ENCODE measurements at places on chromosomes 3 and 15.

DNA sequence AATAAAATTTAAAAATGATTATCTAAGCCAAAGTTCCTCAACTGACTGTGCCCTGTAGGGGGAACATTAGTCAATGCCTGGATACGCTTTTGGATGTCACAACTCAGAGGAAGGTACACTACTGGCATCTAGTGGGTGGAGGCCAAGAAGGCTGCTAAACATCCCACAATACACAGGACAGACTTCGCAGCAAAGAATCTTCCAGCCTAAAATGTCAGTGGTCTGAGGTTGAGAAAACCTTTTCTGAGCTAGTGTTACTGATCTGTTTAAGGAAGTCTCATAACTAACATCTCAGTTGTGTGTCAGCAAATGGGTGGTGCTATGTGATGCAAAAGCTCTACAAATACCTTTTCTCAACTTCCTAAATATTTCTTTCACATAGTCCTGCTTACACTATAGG lies 20.9 kb upstream of the LDHAL6B start:
- no peak for DNase-seq

GRCh38 chr3:149545049-149545448 lies 70.6 kb downstream of the TM4SF4 start:
- DNase-seq, result no peak

DNA sequence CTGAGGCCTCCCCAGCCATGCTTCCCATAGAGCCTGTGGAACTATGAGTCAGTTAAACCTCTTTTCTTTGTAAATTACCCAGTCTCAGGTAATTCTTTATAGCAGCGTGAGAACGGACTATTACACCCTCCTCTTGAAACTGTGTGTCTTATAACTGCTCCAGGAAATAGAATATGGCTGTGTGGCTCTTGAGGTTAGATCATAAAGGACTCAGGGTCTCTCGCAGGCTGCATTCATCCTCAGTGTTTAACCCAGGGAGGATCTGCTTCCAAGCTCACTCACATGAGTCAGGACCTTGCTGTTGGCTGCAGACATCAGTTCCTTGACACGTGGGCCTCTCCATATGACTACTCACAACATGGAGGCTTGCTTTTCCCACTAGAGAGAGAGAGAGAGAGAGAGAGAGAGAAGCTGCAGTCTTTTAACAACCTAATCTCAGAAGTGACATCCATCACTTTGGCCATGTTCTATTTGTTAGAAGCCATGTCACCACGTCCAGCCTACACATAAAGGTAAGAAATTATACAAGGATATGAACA lies 114.3 kb upstream of the UBE2E1 start:
- no peak for DNase-seq

GRCh38 chr3:52880474-52880873 lies 16.9 kb downstream of the STIMATE start:
- no peak for DNase-seq

- no peak for DNase-seq
Observed at GRCh38 chr3:188890572-188891270, 281.1 kb upstream of the TPRG1 start.

DNA sequence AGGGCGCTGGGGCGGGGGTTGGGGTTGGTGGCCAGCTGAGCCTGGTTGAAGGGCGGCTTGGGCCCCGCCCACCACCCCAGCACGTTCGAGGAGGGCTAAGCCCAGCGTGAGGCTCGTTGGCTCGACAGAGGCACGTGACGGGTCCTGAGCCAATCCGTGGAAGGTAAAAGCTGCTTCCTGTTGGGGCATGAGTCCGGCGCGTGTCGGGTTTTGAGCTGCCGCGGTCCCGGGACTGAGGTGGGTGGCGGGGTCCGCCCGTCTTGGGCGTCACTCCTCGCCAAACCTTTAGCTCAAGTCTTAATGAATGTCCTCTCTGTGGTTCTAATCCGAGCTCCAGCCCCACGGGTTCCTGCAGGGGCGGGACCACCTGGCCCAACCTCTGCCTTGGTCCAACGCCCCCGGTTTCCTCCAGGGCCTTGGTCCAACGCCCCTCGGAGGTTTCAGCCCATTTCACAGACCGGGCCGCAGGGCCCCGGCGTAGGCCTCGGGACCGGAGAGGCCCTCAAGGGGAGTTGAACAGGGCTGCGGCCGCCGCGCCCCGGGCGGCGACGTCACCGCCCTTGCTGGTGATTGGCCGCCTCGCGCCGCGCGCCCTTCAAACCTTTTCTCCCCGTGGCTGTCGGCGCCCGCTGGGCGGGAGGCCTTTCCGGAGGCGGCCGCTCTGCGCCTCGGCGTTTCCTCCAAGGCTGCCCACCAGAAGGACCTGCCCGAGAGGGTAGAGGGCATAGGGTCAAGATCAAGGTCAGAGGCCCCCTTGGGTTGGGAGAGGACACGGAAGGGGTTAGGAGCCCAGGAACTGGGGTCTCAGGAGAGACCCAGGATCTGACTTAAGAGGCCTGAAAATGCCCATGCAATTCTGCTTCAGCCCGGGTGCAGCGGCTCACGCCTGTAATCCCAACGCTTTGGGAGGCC lies at the start of gene RCCD1:
Gene RCCD1 (plus strand): TSS at position 173 of the 912 bp plus-strand sequence. CDS start 1,851 bp downstream, outside the sequence.
- peak; percentile 90 for DNase-seq

- no peak for DNase-seq
Observed at GRCh38 chr3:196232154-196232881, 16.0 kb downstream of the SLC51A start.

DNA sequence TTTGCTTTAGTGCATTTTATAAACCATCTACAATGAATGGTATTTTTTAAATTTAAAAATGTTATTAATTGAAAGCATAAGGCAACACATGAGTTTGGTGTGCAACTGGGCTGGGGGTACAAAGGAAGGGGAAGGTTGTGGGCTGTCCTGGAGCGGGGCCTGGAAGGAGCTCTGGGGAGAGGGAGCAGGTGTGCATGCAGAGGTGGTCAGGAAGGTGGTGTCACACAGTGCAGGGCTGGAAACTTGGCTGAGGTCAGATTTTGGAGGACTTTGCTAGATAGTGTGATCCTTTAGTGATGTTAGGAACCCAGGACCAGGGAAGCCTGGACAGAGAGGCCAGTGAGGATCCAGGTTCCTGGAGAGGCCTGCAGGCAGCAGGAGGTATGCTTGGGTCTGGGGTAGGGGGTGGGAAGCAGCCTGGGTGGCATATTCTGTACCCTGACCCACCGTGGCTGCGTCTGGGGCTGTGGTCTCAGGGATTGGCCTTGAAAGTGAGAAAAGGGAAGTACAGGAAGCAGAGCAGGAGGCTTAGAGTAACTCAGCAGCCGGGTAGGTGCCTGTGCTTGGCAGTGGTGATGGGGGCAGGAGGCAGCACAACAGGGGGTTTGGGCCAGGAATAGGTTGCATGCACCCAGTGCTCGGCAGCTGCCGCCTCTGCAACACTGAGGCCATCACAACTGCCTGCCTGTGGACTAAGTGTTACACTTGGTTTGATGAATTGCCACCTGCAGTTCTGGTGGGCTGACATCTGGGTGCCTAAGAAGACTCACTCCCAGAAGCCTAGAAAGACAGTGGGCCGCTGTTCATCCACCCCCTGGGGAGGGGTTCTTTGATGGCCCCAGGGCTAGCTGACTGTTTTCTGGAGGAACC lies 33.0 kb downstream of the KY start:
- DNase-seq, result no peak

DNA sequence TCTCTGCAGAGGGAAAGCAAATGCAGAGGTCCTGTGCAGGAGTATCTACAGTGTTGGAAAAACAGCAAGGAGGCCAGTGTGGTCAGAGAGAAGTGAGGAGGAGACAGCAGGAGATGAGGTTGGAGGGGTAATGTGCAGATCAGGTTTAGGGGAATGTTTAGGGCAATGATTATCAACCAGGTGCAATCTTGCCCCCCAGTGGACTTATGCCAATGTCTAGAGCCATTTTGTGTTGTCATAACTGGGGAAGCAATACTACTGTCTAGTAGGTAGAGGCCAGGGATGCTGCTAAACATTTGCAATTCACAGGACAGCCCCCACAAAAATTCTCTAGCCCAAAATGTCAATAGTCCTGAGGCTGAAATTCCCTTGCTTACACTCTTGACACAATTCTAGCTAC lies 13.1 kb downstream of the CCDC191 start:
- no peak for DNase-seq

DNA sequence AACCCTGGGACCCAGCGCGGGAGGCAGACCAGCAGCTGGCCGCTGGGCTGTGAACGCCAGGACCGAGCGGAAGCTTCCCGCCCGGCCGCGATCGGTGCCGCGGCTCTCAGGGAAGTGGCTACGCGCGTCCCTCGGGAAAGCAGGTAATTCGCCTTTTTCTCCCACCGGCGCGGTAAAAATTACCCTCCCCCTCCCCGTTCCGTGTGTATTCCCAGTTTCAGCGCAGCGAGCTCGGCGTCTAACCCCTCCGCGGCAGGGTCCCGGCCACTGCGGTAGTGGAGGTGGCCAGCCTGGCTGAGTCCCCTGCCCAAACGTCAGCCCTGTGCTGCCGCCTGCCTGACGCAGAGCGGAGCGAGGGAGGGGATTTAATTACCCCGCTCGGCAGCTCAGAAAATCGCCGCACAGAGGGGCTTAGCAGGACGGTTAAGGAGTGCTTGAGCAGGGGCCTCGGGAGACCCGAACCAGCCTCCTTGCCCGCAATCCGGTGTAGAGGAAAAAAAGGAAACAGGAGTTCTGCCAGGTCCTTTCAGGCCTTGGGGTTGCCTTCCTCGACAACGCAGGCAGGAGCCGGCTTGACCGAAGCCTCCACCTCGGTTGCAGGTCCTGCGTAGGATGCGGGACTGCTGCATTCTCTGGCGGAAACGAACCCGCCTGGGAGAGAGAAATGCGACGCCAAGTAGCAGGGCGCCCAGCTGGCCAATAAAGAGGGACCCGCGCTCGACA lies 2.9 kb downstream of the GATA2 start:
- no peak for DNase-seq

DNA sequence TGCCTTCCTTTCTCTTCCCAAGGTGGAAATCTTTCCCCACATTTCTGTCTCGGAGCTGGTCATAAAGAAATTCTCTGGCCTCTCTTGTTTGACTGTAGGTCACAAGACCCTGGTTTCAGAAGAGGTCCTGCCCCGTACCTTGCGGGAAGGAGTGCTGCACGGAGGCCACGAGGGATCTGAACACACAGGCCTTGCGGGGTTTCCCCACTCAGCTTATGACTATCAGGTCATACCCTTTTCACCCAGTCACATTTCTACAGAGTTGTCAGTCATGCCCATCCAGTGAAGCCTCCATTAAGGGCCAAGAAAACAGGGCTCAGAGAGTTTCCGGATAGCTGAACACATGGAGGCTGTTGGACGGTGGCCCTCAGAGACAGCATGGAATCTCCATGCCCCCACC lies 54.7 kb upstream of the ATP13A3 start:
- DNase-seq, result no peak

DNA sequence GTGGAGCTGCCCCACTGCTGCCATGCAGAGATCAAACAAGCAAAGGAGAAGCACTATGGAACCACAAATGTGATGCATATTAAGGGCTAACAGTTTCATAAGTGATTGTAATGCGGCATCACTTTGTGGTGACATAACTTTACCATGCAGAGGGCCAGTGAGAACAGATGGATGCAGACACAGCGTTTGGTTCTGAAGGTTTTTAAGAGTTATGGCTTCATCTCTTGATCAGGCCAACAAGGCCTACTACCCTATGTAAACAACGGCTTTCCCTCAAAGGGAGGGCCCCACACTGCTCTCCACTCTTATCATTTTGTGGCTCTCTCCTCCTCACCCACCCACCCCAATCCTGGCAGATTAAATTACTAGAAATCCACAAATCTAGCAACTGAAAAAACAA lies 13.4 kb downstream of the NR2E3 start:
- DNase-seq, result no peak

- no peak for DNase-seq
Observed at GRCh38 chr15:99386391-99386790, 135.1 kb downstream of the LRRC28 start.

GRCh38 chr3:94323596-94323995 lies 260.7 kb downstream of the NSUN3 start:
- DNase-seq, result no peak

GRCh38 chr3:187718802-187719201 lies 16.4 kb upstream of the RTP2 start:
- no peak for DNase-seq

- DNase-seq, result no peak
Observed at GRCh38 chr15:57432141-57432741, 55.9 kb downstream of the CGNL1 start.

DNA sequence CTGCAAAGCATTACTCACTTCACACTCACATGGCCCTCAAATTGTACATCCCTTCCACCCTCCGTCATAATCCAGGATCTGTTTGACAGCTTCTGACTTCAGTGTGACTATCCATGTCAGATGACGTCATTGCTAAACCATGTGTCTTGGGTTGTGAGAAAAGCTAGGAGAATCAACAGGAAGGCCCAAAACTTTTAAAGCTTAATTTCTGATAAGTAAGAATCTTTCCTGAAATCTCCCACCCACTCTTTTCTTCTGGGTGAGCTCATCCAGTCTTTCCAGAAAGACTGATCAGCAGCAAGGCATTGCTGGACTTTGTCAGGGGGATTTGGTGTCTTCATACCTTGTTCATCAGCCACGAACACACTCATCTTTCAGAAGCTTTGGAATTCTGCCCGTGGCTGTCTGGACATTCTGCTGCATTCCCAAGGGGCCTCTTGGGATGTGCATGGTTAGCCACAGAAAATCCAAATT lies 11.5 kb upstream of the LMCD1 start:
- no peak for DNase-seq

DNA sequence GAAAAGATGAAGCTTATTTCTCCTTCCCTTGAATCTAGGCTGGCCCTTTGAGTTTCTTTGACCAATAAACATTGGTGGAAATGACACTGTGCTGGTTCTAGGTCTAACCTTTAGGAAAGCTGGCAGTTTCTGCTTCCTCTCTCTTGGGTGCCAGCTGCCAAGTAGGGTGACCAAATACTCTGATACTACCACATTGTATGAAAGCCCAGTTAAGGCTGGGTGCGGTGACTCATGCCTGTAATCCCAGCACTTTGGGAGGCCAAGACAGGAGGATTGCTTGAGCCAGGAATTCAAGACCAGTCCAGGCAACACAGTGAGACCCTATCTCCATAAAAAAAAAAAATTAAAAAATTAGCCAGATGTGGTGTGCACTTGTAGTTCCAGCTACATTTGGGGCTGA lies 320.7 kb downstream of the ZNF621 start:
- DNase-seq, result no peak

- DNase-seq, result no peak
Observed at GRCh38 chr3:49270156-49270500, 6.9 kb downstream of the C3orf62 start.

DNA sequence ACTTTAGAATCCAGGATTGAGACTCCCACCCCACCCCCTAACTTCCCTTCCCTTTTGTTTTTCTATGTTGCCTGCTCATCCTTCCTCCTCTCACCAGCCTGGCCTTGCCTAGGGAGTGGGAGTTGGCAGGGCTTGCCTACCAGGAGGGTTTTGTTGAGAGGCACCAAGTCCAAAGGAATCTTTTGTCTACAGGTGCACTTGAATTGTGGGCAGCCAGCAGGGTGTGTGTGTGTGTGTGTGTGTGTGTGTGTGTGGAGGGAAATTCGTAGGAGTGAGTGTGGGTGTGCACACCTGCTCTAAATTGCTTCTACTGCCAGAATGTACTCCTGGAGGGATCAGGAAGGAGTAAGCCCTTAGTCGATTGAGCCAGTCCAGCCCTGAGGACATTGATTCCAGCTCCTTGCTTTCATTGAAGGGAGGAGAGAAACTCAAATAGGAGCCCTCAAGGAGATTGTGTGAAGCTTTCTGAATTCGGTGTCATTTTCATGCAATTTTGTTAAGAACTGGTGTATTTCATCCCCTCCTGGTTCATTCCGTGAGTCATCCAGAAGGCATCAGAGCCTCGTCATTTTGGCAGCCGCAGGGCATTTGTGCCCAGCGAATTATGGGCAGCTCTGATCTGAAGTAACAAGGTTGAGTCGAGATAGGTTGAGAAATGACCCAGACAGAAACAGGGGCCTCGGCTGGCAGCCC lies 112.1 kb downstream of the SLCO3A1 start:
- DNase-seq, result no peak

Data from GDM1 (cell line).